HAP-1 (cell line): ENCODE measurements at places on chromosomes 11 and 22.

DNA sequence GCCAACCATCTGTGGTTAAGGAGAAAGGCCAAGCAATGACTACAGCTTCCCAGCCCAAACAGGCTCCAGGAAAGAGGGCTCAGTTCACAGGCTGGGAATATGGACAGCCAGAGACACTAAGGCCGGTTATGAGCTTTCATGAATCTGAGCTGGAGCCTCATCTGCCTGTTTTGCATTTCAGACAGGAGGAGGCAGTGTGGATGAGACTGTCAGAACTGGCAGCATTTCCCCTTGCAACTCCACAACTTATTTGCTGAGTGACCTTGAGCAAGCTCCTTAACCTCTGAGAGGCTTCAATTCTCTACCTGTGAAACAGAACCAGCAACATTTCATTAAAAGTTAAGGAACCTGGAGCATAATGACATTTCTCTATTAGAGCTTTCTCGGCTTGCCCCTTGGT lies 264.0 kb downstream of the ETS1 start:
- DNase-seq: no peak

GRCh38 chr11:44469412-44469811 lies 96.1 kb upstream of the CD82 start:
- no peak for DNase-seq

GRCh38 chr22:46377525-46378425 lies 42.3 kb downstream of the TRMU start:
- peak; percentile 71 for DNase-seq

DNA sequence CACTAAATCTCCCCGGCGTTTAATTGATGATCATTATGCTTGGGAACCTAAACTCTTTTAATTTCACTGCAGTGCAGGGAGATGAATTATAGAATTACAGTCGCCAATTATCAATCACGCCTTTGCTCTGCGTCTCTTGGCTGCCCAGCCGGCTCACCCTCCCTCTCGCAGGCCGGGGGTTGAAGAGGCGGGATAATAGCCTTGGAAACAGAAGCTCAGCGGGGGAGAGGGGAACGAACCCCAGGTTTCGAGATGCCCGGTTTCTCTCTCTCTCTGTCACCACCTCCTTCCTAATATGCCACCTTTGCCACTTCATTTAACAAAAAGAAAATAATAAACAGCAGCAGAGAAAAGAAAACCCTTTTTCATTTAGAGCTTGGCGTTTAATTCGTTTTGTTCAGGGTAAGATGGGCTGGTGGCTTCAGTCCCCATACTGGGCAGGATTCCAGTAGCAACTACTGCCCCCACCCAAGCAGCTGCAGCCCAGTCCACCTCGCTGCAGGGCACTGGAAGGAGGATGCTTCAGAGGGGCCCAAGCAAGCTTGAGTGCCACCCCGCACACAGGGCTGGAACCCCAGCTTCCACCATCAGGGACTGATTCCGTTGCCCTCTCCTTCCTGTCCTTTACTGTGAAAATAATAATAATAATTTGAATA lies 271.7 kb downstream of the BUD13 start:
- DNase-seq: peak; percentile 28
